GM18507 (cell line): ENCODE measurements at places on chromosomes 11 and 22.

- DNase-seq = no peak
Measured at GRCh38 chr22:26045051-26045450, 124.2 kb upstream of the SEZ6L start.

- DNase-seq = no peak
Measured at GRCh38 chr11:34311126-34311525, 46.7 kb downstream of the ABTB2 start.

DNA sequence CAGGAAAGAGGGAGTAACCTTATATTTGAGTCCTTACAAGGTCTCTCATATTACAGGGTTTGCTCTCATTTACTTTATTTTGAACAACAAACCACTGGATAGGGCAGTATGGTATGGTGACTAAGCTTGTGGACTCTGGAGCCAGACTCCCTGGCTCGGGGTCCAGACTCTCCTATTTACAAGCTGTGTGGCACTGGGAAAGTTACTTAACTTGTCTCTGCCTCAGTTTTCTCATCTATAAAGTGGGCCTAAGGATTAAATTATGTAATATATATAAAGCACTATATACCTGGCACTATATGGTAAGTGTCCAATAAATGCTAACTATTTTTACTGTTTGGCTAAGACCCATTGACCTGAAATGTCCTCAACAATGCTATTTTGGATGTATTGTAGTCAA, 1.7 kb upstream of the DCHS1 start:
- DNase-seq = no peak

DNA sequence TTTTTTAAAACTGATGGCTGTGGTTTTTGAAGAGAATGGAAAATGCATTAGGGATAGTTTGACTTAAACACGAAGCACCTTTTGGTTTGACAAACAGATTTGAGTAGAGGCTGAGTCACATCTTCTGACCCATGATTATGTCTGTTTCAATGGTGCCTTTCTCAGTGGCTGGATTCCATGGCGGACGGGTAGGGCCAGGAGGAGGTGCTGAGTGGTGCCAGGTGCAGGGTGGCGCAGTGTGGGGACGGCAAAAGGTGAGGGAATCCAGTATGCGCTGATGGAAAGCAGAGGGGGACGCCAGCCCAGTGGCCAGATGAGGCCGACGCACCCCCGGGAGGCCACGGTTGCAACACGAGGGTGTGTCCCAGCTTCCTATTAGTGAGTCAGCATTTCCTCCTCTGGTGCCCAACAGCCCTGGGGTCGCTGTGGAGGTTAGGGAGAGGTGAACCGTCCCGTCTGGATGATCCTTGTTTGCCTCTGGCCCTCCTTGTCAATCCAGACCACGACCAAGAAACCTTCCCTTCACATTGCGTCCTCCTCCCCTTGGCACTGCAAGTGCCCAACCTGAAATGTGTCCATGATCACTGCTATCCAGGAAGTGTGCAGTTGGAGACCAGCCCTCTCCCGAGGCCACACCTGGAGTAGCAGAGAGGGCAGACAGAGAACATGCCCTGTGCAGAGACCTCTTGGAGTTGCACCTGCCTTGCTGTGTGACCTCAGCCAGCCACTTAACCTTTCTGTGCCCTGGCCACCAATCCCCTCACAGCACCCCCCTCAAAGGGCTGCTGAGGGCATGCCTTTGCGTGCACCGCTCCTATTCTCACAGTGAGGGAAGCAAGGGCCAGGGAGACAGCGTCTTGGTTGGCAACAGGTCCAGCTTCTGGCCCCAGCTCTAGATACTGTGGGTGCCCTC, 32.5 kb upstream of the ATXN10 start:
- no peak for DNase-seq

DNA sequence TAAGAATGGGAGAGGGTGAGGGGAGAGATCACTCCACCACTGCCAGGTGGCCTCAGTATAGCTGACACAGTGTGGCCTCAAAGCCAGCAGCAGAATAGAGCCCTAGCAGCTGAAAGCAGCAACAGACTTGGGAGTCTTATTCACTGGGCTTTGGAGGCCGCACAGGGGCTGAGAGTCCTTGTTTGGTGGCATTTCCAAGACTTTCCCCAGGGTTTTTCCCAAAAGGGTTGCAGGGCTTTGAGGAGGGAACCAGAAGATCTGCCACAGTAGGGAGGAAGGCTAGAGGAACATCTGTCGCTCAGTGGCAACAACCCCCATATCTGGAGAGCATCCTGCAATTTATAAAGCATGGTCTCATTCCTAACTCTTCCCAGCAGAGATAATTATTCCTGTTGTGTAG, 35.0 kb upstream of the RCN1 start:
- no peak for DNase-seq

DNA sequence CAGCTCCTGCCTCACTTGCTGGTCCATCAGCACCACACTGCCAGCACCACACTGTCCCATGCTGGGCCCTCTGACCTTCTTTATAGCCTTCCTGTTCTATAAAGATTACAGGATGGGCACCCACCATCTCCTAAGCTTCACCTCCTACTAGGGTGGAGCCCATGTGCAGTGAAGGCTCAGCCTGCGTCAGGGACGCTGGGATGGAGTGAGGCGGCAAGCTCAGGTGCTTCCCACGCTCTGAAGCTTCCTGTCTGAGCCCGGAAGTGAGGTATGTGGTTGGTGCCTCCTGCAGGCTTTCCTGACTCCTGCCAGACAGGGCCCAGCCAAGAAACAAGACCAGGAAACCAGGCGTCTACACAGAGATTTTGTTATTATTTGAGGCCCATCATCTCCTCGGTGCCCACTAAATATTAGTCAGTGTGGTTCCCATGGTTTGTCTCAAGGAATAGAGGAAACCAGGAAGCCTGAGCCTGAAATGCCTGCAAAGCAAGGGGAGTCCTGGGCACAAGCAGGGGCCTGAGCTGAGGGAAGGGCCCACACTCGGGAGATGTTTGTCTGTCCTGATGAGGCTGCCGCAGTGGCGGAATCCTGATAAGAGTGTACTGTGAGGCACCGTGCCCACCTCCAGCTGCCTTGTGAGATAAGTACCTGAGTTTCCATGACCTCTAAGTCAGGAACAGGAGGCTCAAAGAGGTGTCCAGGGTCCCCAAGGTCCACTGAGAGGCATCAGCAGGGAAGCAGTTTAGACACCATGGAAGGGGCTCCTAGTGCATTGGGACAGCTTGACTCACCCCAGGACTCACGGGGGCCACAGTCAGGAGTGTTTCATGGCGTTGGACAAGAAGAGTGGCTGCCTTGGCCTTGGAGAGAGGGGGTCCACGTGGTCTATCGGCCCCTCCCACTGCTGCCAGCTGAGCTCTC, 22.0 kb downstream of the RSPH14 start:
- no peak for DNase-seq

GRCh38 chr11:103587901-103588788, 448.3 kb upstream of the DDI1 start:
- no peak for DNase-seq

DNA sequence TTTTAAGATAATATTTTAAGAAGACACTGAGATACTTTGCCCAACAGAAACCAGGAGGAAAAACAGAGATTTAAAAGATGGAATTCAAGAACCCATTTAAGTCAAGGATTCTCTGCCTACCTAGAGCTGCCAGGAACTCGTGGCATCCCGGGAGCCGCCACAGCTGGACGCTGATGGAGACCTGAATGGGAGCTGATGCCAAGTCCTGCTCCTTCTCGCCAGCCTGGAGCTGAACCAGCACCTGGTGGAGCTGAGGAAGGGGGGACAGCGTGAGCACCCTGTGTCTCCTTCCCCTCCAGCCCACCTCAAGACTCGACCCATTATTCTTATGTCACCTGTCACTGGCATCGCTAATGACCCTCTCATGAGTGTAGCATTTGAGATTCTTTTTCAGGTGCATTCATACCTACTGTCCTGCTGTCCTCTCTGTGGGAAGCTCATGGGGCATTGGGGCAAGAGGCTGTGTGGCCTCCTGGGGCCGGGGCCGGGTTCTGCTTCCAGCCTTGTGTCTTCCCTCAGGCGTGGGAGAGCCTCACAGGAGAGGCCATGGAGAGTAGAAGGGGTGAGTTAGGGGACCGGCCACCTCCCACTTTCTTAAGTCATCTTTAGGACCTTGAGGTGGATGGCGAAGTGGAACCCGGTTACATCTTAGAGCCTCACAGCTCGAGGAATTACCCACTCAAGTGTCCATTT, 70.8 kb upstream of the PITPNB start:
- DNase-seq = no peak

DNA sequence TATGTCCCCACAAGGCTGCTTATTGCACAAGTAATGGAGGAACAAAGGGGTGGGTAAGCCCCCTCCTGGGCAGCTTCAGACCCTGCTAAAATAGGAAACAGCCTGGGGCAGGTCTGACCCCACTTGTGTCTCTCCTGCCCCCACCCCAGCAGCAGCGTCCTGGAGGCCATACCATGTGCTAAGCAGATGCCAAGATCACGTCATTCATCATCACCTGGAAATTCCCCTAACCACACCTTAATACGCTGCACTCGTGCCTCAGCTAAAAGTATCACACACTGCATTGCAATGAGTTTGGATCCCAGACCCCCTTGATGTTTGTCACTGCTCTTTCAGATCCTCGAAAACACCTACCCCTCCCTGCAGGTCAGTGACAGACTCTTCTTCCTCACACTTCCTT, 27.8 kb upstream of the GGTLC2 start:
- no peak for DNase-seq

GRCh38 chr22:28143961-28144745, 225.1 kb upstream of the PITPNB start:
- DNase-seq = no peak

GRCh38 chr11:124987096-124987495, 33.1 kb downstream of the CCDC15 start:
- DNase-seq = no peak

DNA sequence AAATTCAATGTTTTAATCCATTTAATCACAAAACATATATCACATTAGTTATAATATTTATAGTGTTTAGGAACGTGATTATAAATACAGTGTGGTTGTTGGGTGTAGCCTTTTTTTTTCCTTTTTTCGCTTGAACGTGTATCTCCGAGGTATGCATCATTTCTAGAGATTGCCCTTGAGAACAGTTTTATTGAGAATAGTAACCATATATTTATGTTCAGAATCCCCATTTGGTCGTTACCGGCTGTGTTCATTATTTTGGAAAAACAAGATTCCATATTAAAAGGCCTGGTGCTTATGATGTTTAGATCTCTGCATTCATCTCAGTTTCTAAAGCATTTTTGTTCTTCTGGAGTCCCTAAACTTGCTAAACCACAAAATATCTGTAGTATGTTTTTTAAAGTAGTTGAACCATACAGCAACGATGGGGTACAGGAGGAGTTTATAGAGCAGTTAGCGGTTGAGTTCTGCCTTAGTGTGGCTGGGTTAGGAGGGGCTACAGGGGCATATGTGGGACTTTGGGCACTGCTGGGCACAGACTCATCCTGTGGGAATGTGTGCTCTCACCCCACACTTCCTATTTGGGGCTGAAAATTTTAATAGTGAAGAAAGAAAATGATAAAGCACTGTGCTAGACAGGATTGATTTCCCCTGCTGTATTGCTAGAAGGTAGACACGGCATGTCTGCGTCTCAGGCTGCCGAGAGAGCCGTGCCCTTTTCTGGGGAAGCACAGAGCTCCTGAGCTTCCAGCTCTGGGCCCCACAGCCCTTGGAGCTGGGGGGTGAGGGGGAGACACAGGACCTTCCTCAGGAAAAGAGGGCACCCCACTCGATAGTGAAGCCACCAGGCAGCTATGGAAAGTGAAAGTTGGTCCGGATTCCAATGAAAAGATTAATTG, 81.5 kb upstream of the PPARA start:
- no peak for DNase-seq

DNA sequence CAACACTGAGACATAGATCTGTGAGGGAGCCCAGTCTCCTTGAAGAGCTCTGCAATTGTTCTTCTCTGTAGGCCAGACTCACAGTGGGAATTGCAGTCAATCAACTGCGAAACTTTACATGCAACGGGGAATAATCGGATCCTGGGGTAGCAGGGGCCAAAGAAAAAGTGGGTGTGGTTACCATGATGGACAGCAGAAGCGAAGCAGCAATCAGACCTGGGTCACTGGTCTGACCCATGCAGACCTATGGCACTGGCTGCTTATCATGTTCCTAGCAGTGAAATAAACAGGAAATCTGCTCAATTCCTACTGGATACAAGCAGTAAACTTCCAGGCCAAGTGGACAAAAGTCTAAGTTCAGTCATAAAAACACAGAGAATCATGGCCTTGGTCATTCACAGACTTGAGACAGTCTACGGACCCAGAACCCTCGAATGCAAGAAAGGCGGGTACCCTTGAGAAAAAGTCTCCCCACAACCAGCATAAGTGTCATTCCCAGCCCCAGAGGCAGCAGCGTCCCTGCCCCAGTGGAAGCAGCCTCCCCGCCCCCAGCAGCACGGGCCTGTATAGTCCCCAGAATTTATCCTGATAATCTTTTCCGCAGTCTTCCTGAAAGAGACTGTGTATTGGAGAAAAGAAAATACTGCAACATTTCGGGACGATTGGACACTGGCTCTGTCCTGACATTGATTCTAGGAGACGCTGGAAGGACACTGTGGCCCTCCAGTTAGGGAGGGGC, 34.6 kb downstream of the ASCL2 start:
- no peak for DNase-seq

GRCh38 chr11:126497581-126498122, 142.2 kb downstream of the ST3GAL4 start:
- DNase-seq = no peak

DNA sequence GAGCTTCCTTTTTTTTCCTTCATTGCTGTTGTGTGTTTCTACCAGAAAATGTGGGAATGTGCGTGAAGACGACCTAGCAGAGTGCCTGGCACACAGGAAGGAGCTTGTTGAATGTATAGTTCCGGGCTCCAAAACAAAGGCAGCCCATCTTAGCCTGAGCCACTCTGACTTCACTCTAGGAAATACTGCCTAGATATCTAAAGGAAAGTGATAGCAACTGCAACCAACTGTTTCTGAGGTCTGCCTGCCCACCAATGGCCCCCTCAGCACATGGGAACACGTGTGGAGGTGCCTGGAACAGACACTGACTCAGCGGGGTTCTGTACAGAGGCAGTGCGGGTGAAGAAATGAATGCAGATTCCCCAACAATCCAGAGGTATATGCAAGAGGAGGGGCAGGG, 14.7 kb upstream of the XBP1 start:
- no peak for DNase-seq

- peak; percentile 75 for DNase-seq
Measured at GRCh38 chr22:20393705-20394476, at the start of gene ZNF74. Gene ZNF74 (plus strand): TSS chr22:20394151. CDS start chr22:20394629, 478 bp downstream.

GRCh38 chr11:2293984-2294925, 7.5 kb downstream of the C11orf21 start:
- no peak for DNase-seq

DNA sequence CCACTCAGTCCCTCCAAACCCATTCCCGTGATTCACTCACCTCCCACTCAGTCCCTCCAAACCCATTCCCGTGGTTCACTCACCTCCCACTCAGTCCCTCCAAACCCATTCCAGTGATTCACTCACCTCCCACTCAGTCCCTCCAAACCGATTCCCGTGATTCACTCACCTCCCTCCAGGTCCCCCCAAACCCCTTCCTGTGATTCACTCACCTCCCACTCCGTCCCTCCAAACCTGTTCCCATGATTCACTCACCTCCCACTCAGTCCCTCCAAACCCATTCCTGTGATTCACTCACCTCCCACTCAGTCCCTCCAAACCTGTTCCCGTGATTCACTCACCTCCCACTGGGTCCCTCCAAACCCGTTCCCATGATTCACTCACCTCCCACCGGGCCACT, 639.6 kb downstream of the BRD1 start:
- no peak for DNase-seq
